ENCODE measurements at places on chromosomes 1 and 21.
A peak's percentile ranks its signal among the peaks of the same experiment; 100 is the strongest.

GRCh38 chr1:12436345-12436658 lies 181.7 kb downstream of the DHRS3 start:
- DNase-seq: no peak
- peaks cover 37% of the 10 kb centered on the region for H3K36me3 ChIP-seq
- H3K27ac ChIP-seq: peak overlapping the region; percentile 88
- H3K27me3 ChIP-seq: peaks cover 4% of the 10 kb centered on the region

DNA sequence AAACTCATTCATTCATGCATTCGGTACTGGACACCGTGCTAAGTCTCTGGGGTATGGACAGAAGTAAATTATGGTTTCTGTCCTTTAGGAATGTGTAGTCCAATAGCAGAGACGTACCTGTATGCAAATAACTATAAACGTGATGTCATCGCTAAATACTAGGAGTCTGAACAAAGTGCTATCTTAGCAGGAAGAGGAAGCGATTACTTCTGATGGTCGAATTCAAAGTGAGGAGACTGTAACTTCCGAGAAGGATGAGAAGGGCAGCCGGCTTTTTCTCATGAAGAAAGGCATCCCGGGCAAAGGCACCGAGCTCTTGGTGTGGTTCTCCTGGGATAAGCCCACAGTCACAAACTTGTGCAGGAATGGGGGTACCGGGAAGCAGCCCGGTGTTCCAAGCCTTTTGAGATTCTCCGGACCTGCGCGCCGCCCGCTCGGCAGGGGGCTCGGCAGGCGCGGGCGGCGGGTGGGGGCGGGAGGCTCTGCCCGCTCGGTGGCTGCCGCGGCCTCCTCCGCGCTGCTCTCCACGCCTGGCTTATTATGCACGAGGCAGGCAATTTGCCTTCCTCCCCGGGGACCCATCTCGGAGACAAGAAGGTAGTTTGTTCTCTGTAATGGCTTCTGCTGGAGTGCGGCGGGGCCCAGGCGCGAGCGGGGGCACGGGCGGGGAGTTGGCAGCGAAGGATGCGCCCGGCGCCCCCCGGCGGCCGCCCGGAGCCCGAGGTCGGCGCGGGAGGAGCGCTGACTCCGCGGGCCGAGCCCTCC lies 67.5 kb upstream of the CD1D start:
- H3K4me1 ChIP-seq: peaks cover 10% of the 10 kb centered on the region
- no peaks in the 10 kb centered on the region for H3K36me3 ChIP-seq
- no peak for DNase-seq
- H3K4me3 ChIP-seq: peak overlapping the region; percentile 63

- DNase-seq: no peak
- peaks cover 24% of the 10 kb centered on the region for H3K4me1 ChIP-seq
These were observed 46.2 kb downstream of the YARS1 start for GRCh38 chr1:32770741-32771548.

GRCh38 chr1:209104646-209105045 lies 478.9 kb upstream of the CAMK1G start:
- no peak overlapping the region for H3K27ac ChIP-seq
- H3K4me3 ChIP-seq: no peak overlapping the region

GRCh38 chr1:231037585-231038517 lies 2.2 kb downstream of the FAM89A start:
- DNase-seq: no peak
- H3K4me1 ChIP-seq: peaks cover 35% of the 10 kb centered on the region
- H3K27ac ChIP-seq: no peak overlapping the region
- peak overlapping the region; percentile 84 for H3K4me3 ChIP-seq
- H3K36me3 ChIP-seq: peaks cover 7% of the 10 kb centered on the region

GRCh38 chr1:155974208-155975115 lies 3.9 kb downstream of the ARHGEF2 start:
- peak overlapping the region; percentile 95 for H3K27ac ChIP-seq
- peaks cover 51% of the 10 kb centered on the region for H3K36me3 ChIP-seq
- no peaks in the 10 kb centered on the region for H3K27me3 ChIP-seq
- H3K4me3 ChIP-seq: peak overlapping the region; percentile 92

- no peaks in the 10 kb centered on the region for H3K36me3 ChIP-seq
- no peak overlapping the region for H3K4me3 ChIP-seq
- no peaks in the 10 kb centered on the region for H3K4me1 ChIP-seq
- no peak for DNase-seq
These were observed 186.1 kb downstream of the TRABD2B start for GRCh38 chr1:47810964-47811682.

DNA sequence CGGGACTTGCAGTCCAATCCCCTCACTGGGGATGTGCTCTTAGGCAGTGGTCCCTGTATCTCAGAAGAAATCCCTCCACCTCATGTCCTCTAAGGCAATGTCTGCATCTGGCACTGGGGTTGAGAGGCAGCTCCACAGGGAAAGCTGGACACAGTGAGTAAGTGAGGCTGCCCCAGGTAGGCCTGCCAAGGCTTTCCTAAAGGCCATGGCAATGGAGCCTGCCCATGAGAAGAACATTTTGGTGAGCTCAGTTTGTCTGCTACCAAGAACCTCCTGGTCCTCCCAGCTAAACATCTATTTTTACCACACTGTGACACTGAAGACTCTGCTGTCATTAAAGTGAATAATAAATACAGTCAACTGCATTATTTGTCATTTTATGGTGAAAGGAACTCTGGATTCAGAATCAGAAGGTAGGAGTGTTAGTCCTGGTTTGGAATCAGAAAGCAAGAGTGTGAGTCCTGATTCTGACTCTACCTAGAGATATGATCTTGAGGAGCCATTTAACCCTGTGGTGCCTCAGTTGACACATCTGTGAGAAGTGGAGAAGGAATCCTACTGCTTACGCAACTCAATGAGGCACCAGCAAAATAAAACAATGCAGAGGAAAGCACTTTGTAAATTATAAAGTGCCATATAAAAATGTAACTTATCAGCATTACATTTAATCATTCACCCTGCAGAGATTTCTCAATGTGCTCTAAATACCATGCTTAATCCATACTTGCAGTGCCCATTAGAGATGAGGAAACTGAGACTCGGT lies 41.0 kb downstream of the TBX15 start:
- no peak overlapping the region for H3K4me3 ChIP-seq
- H3K4me1 ChIP-seq: no peaks in the 10 kb centered on the region
- no peak overlapping the region for H3K27ac ChIP-seq
- H3K27me3 ChIP-seq: peaks cover 2% of the 10 kb centered on the region
- DNase-seq: no peak

- H3K36me3 ChIP-seq: no peaks in the 10 kb centered on the region
- H3K4me1 ChIP-seq: no peaks in the 10 kb centered on the region
- H3K27ac ChIP-seq: no peak overlapping the region
These were observed 20.6 kb upstream of the MYCL start for GRCh38 chr1:39922251-39922688.

- no peak for DNase-seq
- H3K4me3 ChIP-seq: no peak overlapping the region
- no peaks in the 10 kb centered on the region for H3K27me3 ChIP-seq
- H3K4me1 ChIP-seq: no peaks in the 10 kb centered on the region
These were observed 115.4 kb upstream of the NEGR1 start for GRCh38 chr1:72397786-72398185.

- DNase-seq: no peak
- H3K4me1 ChIP-seq: no peaks in the 10 kb centered on the region
- H3K27me3 ChIP-seq: no peaks in the 10 kb centered on the region
- H3K4me3 ChIP-seq: no peak overlapping the region
- H3K27ac ChIP-seq: no peak overlapping the region
These were observed 108.8 kb upstream of the ARTN start for GRCh38 chr1:43824795-43825194.

- no peak overlapping the region for H3K4me3 ChIP-seq
- no peak overlapping the region for H3K27ac ChIP-seq
- no peak for DNase-seq
- H3K27me3 ChIP-seq: peaks cover 73% of the 10 kb centered on the region
These were observed 1.2 kb upstream of the FHAD1 start for GRCh38 chr1:15245593-15246360.

GRCh38 chr1:154075746-154076145 lies 79.1 kb downstream of the NUP210L start:
- peaks cover 3% of the 10 kb centered on the region for H3K36me3 ChIP-seq
- H3K27ac ChIP-seq: no peak overlapping the region
- no peak overlapping the region for H3K4me3 ChIP-seq
- peaks cover 3% of the 10 kb centered on the region for H3K27me3 ChIP-seq
- no peaks in the 10 kb centered on the region for H3K4me1 ChIP-seq

DNA sequence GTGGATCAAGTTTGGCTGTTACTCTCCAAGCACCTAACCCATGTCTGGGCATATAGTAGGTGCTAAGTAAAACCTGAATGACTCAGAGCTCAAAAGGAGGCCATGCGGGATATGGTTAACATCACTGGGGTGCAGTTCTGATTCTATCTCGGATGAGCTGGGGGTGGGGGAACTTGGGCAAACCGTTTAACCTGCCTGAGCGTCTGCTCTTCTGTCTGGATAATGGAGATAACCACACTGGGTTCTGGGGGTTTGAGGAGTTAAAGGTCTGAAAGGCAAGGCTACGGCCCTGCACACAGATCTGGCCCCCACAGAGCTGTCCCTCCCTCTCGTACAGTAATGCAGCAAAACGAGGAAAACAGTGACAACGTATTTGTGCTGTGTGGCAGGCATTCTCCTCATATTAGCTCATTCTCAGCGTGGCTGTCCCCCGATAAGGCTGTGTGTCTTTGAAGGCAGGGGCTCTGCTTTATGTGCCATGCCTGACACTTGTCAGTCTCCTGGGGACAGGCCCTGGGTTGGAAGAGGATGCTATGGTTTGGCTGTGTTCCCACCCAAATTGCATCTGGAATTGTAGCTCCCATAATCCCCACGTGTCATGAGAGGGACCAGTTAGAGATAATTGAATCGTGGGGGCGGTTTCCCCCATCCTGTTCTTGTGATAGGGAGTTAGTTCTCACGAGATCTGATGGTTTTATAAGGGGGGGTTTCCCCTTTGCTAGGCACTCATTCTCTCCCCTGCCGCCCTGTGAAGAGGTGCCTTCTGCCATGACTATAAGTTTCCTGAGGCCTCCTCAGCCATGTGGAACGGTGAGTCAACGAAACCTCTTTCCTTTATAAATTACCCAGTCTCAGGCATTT lies 6.8 kb upstream of the ALDH4A1 start:
- H3K4me3 ChIP-seq: no peak overlapping the region
- H3K36me3 ChIP-seq: peaks cover 39% of the 10 kb centered on the region
- DNase-seq: no peak
- H3K4me1 ChIP-seq: peaks cover 16% of the 10 kb centered on the region

GRCh38 chr21:37153935-37154350 lies 80.9 kb downstream of the TTC3 start:
- H3K36me3 ChIP-seq: peaks cover 37% of the 10 kb centered on the region
- no peak overlapping the region for H3K4me3 ChIP-seq
- H3K27me3 ChIP-seq: no peaks in the 10 kb centered on the region

DNA sequence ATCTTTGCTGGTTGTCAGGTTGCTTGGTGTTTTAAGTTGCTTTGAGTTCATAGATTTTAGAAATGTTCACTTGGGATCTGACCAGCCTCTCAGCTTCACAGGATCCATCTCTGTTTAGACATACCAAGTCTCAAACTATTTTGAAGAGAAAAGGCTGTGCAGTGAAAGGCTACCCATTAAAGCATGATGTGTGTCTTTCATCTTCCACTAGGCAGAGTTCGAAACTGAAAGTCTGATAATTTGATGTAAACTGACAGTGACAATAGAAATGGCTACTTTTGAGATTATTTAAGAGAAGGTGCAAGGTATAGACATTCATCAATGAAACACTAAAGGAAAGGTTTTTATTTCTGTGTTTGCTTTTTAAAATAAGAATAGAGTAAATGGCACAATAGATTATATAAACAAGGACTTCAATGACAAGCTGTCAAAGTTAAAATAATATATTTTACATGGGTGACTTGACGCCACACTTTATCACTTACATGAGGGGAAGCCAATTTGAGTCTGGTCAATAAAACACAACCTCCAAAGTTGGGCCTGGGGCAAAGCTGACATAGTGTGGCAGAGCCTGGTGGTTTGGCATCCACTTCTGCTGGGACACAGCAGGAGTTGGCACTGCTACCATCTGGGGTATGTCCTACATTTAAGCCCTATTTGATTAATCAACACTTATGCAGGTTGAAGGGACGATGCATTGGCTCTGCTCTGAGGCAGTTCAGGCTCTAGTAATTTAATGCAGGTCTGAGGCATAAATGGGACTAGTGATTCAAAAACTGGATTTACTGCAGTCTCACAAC lies 197.7 kb downstream of the CRB1 start:
- H3K27me3 ChIP-seq: no peaks in the 10 kb centered on the region
- H3K4me3 ChIP-seq: no peak overlapping the region
- H3K36me3 ChIP-seq: no peaks in the 10 kb centered on the region
- no peak for DNase-seq
- no peaks in the 10 kb centered on the region for H3K4me1 ChIP-seq
- no peak overlapping the region for H3K27ac ChIP-seq

GRCh38 chr1:206037581-206037980 lies 13.9 kb upstream of the CTSE start:
- no peaks in the 10 kb centered on the region for H3K36me3 ChIP-seq
- peaks cover 59% of the 10 kb centered on the region for H3K27me3 ChIP-seq
- DNase-seq: no peak
- H3K4me1 ChIP-seq: peaks cover 34% of the 10 kb centered on the region
- H3K4me3 ChIP-seq: no peak overlapping the region

DNA sequence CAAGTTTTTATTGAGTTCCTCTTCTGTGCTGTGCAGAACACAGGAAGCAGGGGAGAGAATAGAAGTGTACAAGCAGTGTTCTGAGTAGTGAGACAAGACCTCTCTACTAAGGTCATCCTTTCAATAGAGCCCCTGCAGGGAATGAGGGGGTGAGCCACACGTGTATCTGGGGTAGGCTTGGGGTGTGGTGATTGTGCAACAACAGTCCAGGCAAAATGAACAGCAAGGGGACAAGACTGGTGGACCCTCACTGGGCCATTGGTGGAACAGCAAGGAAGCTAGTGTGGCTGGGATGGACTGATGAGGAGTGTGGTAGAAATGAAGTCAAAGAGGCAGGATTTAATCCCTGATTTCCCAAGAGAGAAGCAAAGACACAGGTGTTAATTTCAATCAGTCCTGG lies 8.2 kb upstream of the BMP8A start:
- H3K4me1 ChIP-seq: no peaks in the 10 kb centered on the region
- no peaks in the 10 kb centered on the region for H3K27me3 ChIP-seq
- H3K36me3 ChIP-seq: peaks cover 39% of the 10 kb centered on the region
- no peak overlapping the region for H3K4me3 ChIP-seq
- no peak for DNase-seq

- H3K27ac ChIP-seq: no peak overlapping the region
- no peak overlapping the region for H3K4me3 ChIP-seq
- H3K27me3 ChIP-seq: peaks cover 7% of the 10 kb centered on the region
- H3K36me3 ChIP-seq: no peaks in the 10 kb centered on the region
- no peaks in the 10 kb centered on the region for H3K4me1 ChIP-seq
- no peak for DNase-seq
These were observed 12.0 kb upstream of the SYT14 start for GRCh38 chr1:209926045-209926444.

- H3K27ac ChIP-seq: no peak overlapping the region
- no peak overlapping the region for H3K4me3 ChIP-seq
- H3K36me3 ChIP-seq: peaks cover 2% of the 10 kb centered on the region
- peaks cover 10% of the 10 kb centered on the region for H3K4me1 ChIP-seq
- DNase-seq: no peak
These were observed 48.7 kb upstream of the PSEN2 start for GRCh38 chr1:226821719-226822085.
